ENCODE measurements at places on chromosomes 2 and 18.

DNA sequence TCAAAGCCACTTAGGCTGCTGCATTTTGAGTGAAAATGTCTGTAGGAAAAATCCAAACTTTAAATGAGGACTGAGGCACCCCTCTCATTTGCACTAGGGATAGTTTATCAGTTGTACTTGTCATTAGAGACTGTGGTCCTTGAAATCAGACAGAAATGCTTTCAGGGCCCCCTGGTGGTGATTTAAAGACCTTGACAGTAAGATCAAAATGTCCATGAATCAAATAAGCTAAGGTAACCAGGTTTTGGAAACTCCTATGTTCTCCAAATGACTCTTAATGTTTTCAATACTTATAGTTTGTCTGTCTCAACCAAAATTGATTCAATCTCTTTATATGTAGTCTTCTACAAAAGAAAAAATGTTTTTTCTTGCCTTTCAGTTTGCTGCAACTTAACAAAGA is 28.8 kb upstream of the DDX18 start:
- DNase-seq: no peak

GRCh38 chr2:127563458-127564428 is 28.3 kb downstream of the MYO7B start:
- no peak for DNase-seq

- DNase-seq: no peak
These were observed 28.9 kb downstream of the PXDN start for GRCh38 chr2:1715184-1716013.

GRCh38 chr2:210540471-210540870 is 15.9 kb upstream of the CPS1 start:
- no peak for DNase-seq

GRCh38 chr2:3175568-3175955 is 202.1 kb downstream of the EIPR1 start:
- no peak for DNase-seq

DNA sequence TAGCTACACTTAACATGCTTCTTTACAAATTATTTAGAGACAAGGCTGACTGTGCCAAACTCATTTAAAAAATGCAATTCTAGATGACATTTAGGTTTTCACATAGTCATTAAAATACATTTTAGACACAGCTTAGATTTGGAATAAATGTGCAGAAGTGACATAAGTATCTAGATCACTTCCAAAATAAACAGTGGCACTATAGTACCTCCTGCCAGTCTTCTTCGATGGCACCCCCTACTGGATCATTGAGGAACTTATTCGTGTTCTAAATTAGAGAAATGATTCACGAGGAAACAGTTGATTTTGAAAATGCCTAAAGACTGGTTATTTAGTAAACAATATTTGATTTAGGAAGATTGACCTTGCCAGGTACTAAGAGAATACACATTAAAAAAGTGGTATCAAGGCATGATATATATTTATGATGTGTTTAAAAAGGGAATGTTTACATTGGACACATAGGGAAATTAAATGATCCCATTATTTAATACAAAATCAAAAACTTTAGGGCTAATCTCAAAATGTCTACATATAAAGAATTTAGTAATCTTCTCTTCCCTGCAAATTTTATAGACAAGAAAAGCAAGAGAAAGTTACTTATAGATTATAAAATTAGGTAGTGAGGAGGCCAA is 323.9 kb downstream of the XIRP2 start:
- DNase-seq: no peak

- no peak for DNase-seq
These were observed 15.6 kb upstream of the CNDP1 start for GRCh38 chr18:74518456-74519295.

GRCh38 chr2:183214680-183215079 is 90.4 kb downstream of the NUP35 start:
- DNase-seq: no peak

- no peak for DNase-seq
These were observed 136.2 kb upstream of the CDCA7 start for GRCh38 chr2:173218326-173219056.

Measured in left cardiac atrium (tissue), 4 donors.